ENCODE measurements at places on chromosomes 13 and 19.
A peak's percentile ranks its signal among the peaks of the same experiment; 100 is the strongest.

DNA sequence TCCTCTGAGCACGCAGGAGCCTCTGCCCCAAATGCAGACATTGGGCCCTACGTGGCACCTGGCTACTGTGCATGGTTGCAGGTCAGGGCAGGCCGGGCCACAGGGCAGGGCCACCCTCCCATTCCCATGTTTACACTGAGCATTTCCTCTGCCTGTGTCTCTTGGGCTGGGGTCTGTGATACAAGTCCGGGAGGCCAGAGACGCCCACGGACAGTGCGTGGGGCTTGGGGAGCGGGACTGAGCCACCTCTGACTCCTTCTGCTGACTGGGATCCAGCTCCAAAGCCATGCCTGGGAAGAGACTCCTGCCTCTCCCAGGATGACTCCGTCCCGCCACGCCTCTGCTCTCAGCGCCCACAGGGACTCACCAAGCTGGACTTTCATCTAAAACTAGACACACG lies 18.8 kb downstream of the GAS6 start:
- no peak for DNase-seq

DNA sequence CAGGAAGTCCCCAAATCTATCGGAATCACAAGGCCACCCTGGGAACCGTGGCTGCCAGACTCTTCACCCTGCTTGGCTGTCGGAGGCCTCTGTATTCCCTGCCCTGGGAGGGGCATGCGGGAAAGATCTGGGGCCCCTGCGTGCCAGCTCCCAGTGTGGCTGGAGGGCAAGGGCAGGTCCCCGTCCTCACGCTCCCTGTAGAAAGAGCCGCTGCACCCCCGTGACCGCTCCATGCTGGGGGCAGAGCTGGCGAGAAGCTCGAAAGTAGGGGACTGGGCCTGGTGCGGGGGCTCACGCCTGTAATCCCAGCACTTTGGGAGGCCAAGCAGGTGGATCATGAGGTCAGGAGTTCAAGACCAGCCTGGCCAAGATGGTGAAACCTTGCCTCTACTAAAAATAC lies 208.4 kb upstream of the SOX1 start:
- peak; percentile 39 for DNase-seq

GRCh38 chr19:19463348-19464117 lies 51.8 kb downstream of the TSSK6 start:
- DNase-seq = no peak

- DNase-seq = no peak
Observed at GRCh38 chr13:61725806-61726205, 310.2 kb upstream of the PCDH20 start.

DNA sequence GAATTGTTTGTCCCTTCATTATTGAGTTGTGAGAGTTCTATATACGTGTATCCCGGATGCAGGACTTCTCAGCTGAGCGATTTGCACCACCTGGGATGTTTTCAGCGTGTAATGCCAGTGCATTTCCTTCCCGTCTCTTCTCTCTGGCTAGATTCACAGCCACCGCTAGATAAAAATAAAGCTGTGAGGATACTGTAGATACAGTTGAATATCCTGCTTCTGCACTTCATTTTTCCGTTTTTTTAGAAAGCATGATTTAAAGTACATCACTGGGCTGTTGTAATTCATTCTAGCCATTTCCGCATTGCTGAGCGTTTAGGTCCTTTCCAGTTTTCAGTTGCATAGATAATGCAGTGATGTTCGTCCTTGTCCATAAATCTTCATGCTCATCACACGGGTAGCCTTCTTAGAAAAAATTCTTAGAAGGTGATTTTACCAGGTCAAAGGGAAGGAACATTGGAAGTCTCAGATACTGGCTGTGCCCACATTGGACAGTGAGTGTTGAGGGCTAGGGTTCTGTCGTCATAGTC lies 14.7 kb downstream of the PPP1R37 start:
- DNase-seq = no peak

GRCh38 chr13:82436099-82436585 lies 1446.1 kb downstream of the SLITRK1 start:
- DNase-seq = no peak

GRCh38 chr13:50572129-50572528 lies 271.4 kb downstream of the DLEU7 start:
- DNase-seq = no peak

GRCh38 chr19:12052497-12053169 lies at the start of gene ZNF878:
ZNF878 (minus strand) TSS chr19:12052961; CDS start chr19:12052801, 160 bp downstream.
- DNase-seq = peak; percentile 95

GRCh38 chr13:43631106-43631505 lies 155.7 kb downstream of the ENOX1 start:
- no peak for DNase-seq

- peak; percentile 67 for DNase-seq
Observed at GRCh38 chr13:26985285-26985878, 186.2 kb downstream of the USP12 start.

DNA sequence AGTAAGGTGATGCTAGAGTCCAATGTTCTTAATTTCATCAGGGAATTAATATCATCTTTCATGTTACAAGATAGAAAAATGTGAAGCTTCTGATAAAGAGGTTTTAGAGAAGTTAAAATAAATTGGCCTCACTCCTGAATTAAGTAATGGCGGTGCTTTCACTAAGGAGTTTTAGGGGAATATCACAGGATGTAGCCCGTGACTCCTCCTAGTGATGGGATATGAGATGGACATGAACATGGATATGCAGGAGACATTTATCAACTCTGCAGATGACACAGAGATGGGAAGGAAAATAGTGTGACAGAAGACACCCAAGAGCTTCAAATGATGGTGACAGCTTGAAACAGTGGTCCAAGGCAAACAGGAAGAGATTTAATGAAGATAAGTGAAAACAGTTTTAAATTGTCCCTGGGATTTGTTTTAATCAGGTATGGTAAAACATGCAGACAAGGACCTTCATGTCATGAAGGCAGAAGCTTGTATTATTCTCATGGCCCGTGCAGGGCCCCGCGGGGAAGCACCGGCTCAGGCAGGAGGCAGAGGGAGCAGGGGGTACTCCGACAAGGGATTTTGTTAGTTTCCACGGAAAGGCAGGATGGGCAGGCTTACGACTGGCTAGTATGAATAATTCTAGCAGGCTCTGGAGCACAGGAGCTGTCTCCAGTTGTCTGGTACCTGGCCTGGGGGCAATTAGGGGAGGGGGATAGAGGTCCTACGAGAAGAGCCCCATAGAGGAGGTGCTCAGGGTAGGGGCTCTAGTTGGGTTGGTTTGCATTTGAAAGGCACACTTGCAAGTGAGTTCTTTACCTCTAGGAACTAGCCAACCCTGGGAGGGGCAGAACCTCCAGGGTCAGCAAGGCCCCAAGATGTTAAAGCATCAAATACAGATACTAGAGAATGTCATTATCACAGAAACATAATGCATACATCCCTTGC lies 38.7 kb upstream of the FARP1 start:
- no peak for DNase-seq

GRCh38 chr19:40360708-40361241 lies 12.3 kb downstream of the PLD3 start:
- no peak for DNase-seq

GRCh38 chr19:33609353-33609752 lies 12.4 kb upstream of the CHST8 start:
- no peak for DNase-seq

GRCh38 chr19:47696635-47697034 lies 16.6 kb upstream of the EHD2 start:
- DNase-seq = no peak

DNA sequence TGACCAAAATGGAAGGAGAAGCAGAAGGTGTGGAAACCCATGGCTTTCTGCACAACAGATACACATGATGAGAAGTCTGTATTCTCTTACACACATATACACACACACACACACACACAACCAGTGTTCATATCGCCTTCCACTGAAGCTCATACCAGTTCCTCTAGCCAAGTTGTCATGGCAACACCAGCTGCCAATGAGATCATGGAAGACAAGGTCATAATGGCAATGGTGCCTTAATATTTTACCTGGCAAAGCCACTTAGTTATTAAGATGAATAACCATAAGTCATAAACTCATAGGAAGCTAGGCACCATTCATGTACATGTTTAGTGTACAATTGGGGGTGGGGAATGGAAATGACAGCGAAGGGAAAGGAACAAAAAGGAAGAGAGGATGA lies 2.6 kb upstream of the DHRS12 start:
- no peak for DNase-seq

- DNase-seq = no peak
Observed at GRCh38 chr19:41296433-41296871, 13.5 kb upstream of the CCDC97 start.

DNA sequence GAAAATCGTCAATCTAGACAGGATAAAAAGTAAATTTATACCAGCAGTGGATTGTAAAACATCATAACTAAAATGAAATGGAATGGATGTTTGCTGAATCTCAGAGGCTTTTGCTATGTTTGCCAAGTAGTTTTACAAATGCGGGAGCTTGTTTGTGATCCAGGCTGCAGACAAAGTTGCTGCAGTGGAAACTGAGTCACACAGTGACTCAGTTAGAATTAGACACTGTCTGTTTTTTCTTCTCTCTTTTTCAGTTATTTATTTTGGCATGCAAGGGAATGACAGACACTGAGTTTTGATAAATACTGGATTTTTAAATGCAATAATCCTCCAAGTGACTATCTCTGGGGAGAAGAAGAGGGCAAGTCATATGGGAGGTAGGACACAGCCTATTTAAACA lies 4.6 kb upstream of the PNMA8A start:
- DNase-seq = no peak

DNA sequence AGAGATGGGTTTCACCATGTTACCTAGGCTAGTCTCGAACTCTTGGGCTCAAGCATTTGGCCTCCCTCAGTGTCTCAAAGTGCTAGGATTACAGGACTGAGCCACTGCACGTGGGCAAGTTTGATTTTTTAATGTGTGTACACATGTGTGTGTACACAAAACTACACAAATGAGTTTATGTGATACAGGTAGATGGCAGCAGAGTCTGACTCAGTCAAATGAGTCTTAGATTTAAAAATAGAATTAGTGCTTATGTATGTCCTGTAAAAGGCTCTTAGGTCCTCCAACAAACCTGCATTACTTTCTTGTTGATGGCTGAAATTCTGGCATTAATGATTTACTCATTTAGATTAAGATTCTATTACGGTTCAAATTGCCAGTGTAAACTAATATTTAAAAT lies 293.7 kb downstream of the PCDH17 start:
- DNase-seq = no peak

- DNase-seq = no peak
Observed at GRCh38 chr19:2070436-2070827, 19.4 kb upstream of the MKNK2 start.

DNA sequence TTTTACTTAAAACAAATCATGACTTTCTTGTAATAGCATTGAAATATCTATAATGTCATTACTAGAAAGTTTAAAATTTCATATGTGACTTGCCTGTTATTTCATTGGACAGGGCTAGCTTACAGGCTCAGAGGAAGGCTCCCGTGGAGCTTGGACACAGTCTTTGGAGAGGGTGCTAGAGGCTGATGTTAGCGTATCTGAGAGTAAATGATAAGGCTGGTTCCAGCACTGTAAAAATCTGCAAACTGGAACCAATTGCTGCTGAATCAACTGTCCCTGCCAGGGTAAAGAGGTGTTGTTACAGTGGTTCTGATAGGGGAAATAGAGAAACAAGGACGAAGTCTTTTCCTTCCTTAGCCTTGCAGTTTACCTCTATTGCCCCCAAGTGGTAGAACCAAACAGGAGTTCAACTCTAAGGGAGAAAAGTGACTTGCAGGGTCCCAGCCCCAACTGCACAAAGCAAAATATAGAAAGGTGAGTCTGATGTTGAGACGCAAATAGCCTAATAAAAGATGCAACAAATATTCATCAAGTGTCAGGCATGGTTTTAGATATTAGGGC lies 901.7 kb downstream of the DIAPH3 start:
- DNase-seq = no peak

GRCh38 chr13:25840931-25841330 lies 210.9 kb downstream of the SHISA2 start:
- DNase-seq = no peak

DNA sequence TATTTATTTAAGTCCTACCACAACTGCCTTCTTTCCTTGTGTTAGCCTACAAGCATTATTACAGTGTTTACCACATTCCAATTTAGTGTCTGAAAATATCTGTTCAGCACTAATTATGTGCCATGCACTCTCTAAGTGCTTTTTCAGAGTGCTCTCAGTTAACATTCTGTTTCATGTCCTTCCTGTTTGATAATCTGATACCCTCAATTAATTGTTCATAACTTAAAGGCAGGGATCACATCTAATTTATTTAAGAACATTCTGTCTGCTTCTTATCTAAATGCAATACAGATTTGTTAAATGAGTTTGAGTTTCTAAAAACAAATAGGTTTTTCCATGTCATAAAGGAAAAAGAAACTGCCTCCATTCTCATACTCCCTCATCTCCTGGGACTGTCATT lies 649.6 kb upstream of the ATXN8OS start:
- no peak for DNase-seq

DNA sequence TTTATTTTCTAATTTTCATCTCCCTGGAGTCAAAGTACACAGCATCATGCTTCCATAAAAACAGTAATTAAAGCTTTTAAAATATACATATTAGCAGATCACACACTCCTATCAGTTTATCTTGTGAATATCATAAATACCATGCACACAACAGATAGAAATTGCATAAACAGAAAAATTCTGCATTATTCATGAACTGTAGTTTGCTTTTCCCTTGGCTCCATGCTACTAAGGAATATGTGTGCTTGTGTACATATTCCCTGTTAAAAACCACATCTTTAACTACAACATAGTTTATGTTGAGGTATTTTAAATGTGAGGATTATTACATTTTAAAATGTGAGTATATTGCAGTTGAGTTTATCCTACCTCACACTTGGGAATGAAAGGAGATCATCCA lies 193.5 kb downstream of the FGF14 start:
- no peak for DNase-seq

DNA sequence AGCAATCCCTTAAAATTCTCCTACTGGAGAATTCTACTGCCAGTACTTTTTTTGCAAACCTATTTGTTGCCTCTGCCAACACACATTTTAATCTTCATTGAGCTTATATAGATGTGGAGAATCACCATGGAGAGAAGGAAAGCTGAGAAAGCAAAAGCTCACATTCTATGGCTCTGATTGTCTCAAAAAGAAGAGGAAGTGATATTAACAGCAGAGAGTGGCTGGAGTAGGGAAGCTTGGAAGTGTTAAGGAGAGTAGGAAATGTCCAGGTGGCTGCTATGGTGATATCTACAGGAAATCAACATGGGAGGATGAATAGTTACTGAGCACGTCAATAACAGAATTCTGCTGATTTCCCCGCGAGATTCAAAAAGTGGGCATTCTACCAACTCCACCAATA lies 78.8 kb upstream of the TDRD3 start:
- DNase-seq = no peak

DNA sequence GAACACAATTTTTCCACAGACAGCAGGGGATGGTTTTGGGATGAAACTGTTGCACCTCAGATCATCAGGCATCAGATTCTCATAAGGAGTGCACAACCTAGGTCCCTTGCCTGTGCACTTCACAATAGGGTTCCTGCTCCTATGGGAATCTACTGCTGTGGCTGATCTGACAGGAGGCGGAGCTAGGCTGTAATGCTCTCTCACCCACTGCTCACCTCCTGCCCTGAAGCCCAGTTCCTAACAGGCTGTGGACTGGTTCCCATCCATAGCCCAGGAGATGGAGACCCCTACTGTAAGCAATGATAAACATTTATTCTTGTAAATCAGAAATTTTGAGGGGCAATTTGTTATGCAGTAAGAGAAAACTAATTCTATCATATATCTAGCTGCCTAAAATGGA lies 1234.7 kb downstream of the SLITRK1 start:
- DNase-seq = no peak

GRCh38 chr19:51531349-51532315 lies at the start of gene SIGLEC6:
SIGLEC6 (minus strand) TSS chr19:51531670; CDS start chr19:51531648, 22 bp downstream.
- no peak for DNase-seq

- DNase-seq = no peak
Observed at GRCh38 chr19:5889288-5889971, 14.2 kb downstream of the NDUFA11 start.

Measured in ecto neural progenitor cell (in vitro differentiated cells).